Caudate nucleus (tissue), 63 donors: ENCODE measurements at places on chromosomes 2 and 18.

GRCh38 chr2:212276813-212277212 is 261.8 kb downstream of the ERBB4 start:
- no peak for DNase-seq

DNA sequence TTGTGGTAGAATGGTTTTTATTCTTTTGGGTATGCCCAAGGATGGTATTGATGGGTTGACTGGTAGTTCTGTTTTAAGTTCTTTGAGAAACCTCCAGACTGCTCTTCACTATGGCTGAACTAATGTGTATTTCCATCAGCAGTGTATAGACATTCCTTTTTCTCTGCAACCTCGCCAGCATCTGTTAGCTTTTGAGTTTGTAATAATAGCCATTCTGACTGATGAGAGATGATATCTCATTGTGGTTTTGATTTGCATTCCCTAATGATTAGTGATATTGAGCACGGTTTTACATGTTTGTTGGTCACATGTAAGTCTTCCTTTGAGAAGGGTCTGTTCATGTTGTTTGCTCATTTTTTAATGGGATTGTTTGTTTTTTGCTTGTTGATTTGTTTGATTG is 1348.7 kb upstream of the NXPH2 start:
- DNase-seq = no peak

GRCh38 chr2:190843890-190844699 is 36.5 kb upstream of the GLS start:
- no peak for DNase-seq

- DNase-seq = no peak
Observed at GRCh38 chr2:189791338-189792042, 7.2 kb downstream of the PMS1 start.
